Left kidney (tissue), 8 donors: ENCODE measurements at places on chromosomes 3 and 15.

- no peak for DNase-seq
These were observed 57.0 kb upstream of the PXYLP1 start for GRCh38 chr3:141174674-141175073.

- no peak for DNase-seq
These were observed 20.2 kb upstream of the GPX1 start for GRCh38 chr3:49378249-49378895.

DNA sequence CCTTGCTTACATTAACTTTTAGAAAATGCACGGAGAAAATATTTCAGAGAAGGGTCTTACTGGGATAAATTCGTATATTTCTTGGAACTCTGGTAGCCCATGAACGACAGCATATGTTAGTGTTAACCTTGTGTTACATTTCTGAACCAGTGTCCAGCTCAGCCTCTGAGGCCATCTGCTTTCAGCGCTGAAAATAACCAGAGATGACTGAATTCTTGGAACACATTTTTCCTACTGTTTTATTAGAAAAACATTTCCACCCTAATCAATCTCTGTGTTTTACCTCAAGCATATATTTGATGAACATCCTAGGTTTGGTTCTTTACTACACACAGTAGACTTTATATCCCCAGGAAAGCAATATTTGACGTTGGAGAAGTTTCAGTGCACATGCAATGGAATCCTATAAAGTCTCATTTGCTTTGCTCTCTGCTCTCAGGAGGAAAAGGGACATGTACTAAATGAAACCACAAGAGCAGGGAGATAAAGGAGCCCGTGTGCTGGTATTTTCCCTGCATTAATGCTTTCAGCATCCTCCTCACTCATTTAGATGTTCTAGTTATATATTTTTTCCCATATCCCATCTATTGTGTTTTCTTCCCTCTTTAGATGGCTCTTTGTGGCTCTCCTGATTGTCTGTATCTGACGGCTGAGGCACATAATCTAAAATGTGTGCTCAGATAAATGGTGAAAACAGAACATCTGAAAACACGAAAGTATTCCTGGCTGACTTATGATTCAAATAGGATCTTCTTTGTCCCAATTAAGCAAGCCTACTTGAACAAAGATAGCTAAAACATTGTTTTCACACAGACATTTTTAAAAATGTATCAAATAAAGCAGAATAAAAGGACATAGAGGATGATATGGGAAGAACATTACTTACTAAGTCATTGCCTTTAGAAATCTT, 151.7 kb upstream of the KCNMB2 start:
- no peak for DNase-seq

- no peak for DNase-seq
These were observed 5.6 kb downstream of the NRROS start for GRCh38 chr3:196645096-196645495.

GRCh38 chr3:50436114-50436674, 67.2 kb downstream of the CACNA2D2 start:
- peak; percentile 56 for DNase-seq

DNA sequence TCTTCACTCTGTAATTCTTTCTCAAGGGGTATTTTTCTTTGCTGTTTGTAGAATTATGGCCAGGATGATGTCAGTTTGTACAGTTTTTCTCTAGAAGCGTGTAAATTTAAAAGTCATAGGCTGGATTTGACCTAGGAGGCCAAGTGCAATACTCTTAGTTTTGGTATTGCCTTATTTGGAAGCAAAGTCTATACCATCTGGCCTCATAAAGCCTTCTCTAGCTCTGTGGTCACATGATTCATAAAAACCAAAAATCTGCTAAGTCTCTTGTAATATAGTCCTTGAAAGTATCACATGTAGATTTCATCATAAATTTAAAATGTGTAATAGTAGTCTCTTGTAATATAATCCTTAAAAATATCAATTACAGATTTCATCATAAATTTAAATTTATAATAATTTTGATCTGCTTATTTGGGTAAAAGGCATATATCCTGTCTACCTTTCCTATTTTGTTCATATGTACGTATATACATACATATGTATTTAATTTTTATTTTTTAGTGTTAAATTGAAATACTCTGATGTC, 25.6 kb downstream of the TEX9 start:
- no peak for DNase-seq

DNA sequence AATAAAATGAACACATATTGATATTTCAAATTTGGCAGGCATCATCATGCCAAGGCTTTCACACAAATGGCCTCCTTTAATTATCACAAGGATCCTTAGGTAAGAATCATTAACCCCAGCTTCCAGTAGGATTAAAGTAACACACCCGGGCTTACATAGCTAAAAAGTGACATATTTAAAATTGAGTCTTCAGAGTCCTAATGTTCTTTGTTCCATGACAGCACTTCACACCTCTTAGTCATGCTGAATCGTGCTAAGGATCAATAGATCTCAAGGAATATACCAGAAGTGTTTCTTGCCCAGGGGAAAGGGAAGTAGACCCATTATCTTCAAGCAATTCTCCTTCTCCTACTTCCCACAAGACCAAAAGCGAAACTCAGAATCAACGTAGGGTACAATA, 76.6 kb upstream of the SOX2 start:
- no peak for DNase-seq

DNA sequence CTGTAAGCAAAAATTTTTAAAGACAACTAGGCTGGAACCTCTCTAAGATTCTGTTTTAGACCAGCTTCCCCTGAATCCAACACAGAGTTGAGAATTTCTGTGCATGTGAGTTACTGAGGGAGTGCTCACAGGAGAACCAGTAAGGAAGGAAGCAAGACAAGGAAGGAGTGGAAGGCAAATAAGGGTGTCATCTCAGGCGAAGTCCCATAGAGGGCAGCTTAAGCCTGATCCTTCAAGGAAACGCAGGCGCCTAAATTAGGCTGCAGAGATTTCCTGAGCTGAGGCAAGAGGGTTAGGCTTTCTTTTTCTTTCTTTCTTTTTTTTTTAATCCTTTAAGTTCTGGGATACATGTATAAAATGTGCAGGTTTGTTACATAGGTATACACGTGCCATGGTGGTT, 36.2 kb upstream of the COL6A6 start:
- DNase-seq: peak; percentile 60

- no peak for DNase-seq
These were observed 5.0 kb downstream of the JMJD7 start for GRCh38 chr15:41832875-41833274.
